Kidney capillary endothelial cell (primary cell): ENCODE measurements at places on chromosomes 3 and 15.

- no peak for DNase-seq
Measured at GRCh38 chr3:81829937-81830336, 68.5 kb upstream of the GBE1 start.

DNA sequence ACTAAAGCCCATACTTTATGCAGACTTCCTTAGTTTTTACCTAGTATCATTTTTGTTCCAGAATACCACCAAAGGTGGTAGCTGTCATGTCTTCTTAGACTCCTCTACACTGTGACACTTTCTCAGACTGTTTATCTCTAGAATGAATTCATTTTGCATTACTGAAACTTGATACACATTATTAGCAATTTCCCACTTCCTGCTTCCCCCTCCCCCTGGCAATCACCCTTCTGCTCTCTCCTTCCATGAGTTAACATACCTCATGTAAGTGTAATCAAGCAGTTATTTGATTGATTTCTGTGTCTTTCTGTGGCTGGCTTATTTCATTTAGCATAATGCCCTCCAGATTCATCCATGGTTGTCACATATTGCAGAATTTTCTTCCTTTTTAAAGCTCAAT, 204.9 kb downstream of the STAG1 start:
- no peak for DNase-seq

- DNase-seq: no peak
Measured at GRCh38 chr3:14929310-14930074, 17.9 kb upstream of the NR2C2 start.

DNA sequence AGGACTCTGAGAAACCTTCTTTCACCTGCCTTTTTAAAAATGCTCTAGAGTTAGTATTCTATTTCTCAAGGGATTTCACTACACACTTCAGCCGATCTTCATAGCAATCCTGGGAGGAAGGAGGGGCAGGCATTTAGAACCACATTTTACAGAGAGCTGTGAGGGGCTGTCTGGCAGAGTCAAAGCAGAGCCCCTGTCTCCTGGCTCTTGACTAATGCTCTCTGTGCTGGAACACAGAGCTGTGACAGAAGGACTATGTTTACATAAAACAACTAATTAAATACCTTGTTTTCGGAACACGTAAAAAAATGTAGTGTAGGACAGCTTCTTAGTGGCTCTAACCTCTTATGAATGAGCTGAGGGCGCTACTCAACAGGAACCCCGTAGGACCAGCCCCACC, 7.6 kb upstream of the SPTBN5 start:
- no peak for DNase-seq

DNA sequence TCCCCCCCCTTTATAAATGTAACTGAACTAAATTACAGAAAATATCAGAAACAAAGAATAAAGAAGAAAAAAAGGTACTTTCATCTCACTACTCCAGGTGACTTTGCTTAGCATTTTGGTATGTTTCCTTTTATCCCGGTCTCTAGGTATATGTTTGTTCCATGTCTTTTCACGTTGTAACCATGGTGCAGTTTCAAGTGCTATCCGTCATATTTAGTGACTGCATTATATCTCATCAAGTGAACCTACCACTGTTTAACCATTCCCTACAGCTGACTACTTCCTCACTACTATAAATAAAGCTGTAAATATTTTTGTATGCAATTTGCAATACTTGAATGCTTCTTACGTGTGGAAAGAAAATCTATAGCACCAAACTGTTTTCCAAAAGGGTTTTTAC, 2.2 kb downstream of the BTBD1 start:
- DNase-seq: no peak

GRCh38 chr3:7697548-7697947, 804.1 kb upstream of the LMCD1 start:
- no peak for DNase-seq

GRCh38 chr3:14156843-14157561, 21.4 kb downstream of the XPC start:
- no peak for DNase-seq

- DNase-seq: no peak
Measured at GRCh38 chr3:174413062-174413912, 445.8 kb upstream of the NAALADL2 start.

DNA sequence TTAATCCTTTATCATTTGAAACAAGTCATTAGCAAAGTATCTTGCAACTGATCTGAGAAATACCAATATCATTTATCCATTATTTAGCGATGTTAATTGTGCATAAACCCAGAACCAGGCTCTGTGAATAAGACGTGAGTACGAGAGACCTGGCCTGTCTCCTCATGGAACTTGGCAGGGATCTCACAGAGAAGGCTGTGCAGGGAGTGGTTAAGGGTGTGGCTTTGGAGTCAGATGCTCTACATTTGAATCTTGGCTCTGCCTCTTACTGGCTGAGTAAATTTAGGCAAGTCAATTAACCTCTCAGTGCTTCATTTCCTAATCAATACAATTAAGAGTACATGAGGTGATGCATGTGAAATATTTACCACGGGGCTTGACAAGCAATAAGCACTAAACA, 39.9 kb upstream of the TBL1XR1 start:
- DNase-seq: no peak
